ENCODE measurements at places on chromosomes 1 and 21.

- no peak for DNase-seq
Measured at GRCh38 chr1:173113015-173113741, 62.4 kb upstream of the TNFSF18 start.

DNA sequence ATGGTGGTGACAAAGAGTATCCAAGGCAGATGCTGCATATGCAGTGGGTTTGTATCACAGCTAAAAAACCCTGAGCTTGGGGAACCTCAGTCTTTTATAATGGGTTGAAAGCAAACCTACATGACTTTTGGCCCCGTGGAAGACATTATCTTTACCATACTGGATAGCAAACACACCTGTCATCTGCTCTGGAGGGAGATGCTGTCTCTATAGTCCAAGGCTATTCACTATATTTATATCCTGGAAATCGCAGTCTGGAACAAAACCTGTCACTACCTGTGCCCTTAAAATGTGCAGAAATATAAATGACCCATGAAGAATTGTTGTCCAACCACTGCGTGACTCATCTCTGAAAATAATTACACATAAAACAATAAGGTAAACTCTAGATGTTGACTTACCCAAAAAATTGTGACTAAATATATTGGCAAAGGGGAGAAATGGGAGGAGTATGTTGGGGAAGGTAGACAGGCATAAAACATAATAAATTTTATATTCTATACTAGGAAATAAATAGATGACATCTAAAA lies 121.0 kb upstream of the CXADR start:
- DNase-seq: no peak

GRCh38 chr1:43867976-43868740 lies 65.4 kb upstream of the ARTN start:
- no peak for DNase-seq

GRCh38 chr1:167083066-167083665 lies 7.0 kb downstream of the GPA33 start:
- DNase-seq: no peak
